ENCODE measurements at places on chromosomes 13 and 19.
A peak's percentile ranks its signal among the peaks of the same experiment; 100 is the strongest.

DNA sequence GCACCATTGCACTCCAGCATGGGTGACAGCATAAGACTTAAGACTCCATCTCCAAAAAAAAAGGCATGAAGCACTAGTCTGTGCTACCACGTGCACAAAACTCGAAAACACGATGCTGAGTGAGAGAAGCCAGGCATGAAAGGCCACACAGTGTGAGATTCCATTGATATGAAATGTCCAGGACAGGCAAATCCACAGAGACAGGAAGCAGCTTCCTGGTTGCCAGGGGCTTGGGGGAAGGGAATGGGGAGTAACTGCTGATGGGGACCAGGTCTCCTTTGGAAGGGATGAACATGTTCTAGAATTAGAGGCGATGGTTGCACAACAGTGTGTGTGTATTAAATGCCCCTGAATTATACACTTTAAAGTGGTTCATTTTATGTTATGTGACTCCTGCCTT lies 15.9 kb upstream of the JUND start:
- peaks cover 59% of the 10 kb centered on the region for H3K4me1 ChIP-seq
- H3K4me3 ChIP-seq: no peak overlapping the region
- no peak overlapping the region for H3K27ac ChIP-seq
- H3K27me3 ChIP-seq: no peaks in the 10 kb centered on the region
- no peaks in the 10 kb centered on the region for H3K36me3 ChIP-seq
- DNase-seq: no peak

DNA sequence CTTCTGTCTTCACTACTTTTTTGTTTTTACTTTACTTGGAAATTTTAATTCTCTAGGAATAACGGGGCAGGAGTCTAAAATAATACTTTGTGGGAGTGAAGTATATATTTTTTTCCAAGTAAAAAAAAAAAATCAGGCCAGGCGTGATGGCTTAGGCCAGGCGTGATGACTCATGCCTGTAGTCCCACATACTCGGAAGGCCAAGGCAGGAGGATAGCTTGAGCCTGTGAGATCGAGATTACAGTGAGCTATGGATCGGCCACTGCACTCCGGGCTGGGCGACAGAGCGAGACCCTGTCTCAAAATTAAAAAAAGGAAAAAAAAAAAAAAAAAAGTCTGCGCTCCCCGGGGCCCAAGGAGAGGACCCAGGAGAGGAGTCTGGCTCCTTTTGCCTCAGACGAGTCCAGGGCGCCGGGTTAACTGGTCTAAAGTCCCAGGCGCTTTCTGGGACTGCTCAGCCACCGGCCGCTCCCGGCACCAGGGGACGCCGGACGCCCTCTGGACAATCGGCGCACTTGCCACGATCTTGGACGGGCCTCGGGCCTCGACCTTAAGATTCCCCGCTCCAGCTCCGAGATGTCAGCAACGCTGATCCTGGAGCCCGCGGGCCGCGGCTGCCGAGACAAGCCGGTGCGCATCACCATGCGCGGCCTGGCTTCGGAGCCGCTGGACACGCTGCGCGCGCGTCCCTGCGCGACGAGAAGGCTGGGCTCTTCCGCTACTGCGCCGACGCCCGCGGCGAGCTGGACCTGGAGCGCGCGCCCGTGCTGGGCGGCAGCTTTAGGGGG lies 2.7 kb upstream of the ZFP82 start:
- H3K4me1 ChIP-seq: peaks cover 19% of the 10 kb centered on the region
- peak overlapping the region; percentile 34 for H3K4me3 ChIP-seq
- H3K36me3 ChIP-seq: peaks cover 39% of the 10 kb centered on the region
- H3K27me3 ChIP-seq: peaks cover 23% of the 10 kb centered on the region

- H3K27me3 ChIP-seq: no peaks in the 10 kb centered on the region
- peaks cover 6% of the 10 kb centered on the region for H3K4me1 ChIP-seq
- no peak for DNase-seq
- no peak overlapping the region for H3K27ac ChIP-seq
Measured at GRCh38 chr13:98845742-98846141, 93.3 kb upstream of the SLC15A1 start.

GRCh38 chr13:106701771-106702341 lies 133.9 kb upstream of the ARGLU1 start:
- H3K4me3 ChIP-seq: no peak overlapping the region
- H3K27ac ChIP-seq: no peak overlapping the region
- H3K36me3 ChIP-seq: no peaks in the 10 kb centered on the region

DNA sequence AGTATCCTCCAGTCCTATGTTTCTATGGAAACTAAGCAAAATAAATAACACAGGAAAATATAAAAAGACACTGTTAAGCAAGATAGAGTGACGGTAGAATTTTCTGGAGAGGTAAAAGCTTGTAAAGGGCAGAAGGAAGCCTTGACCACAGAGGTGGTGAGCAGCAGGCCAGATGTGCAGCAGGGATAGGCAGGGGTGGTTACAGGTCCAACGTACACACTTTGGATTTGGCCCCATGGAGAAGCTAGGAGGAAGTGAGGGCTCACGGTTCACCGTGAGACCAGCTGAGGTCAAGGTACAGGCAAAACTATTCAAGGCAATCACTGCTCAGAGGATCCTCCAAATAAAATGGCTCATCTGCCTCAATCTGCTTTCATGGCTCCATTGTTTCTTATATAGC lies 242.8 kb downstream of the B3GLCT start:
- H3K4me3 ChIP-seq: no peak overlapping the region
- DNase-seq: no peak
- H3K27ac ChIP-seq: no peak overlapping the region
- no peaks in the 10 kb centered on the region for H3K4me1 ChIP-seq
- peaks cover 27% of the 10 kb centered on the region for H3K27me3 ChIP-seq

GRCh38 chr13:99656844-99657381 lies 155.6 kb downstream of the TM9SF2 start:
- no peaks in the 10 kb centered on the region for H3K27me3 ChIP-seq
- H3K36me3 ChIP-seq: no peaks in the 10 kb centered on the region
- H3K27ac ChIP-seq: no peak overlapping the region
- peak overlapping the region; percentile 51 for H3K4me3 ChIP-seq
- peaks cover 42% of the 10 kb centered on the region for H3K4me1 ChIP-seq
- DNase-seq: peak; percentile 28

GRCh38 chr13:47350334-47351124 lies 453.7 kb upstream of the HTR2A start:
- H3K4me3 ChIP-seq: no peak overlapping the region
- no peak overlapping the region for H3K27ac ChIP-seq
- H3K27me3 ChIP-seq: no peaks in the 10 kb centered on the region
- H3K4me1 ChIP-seq: no peaks in the 10 kb centered on the region
- H3K36me3 ChIP-seq: no peaks in the 10 kb centered on the region

DNA sequence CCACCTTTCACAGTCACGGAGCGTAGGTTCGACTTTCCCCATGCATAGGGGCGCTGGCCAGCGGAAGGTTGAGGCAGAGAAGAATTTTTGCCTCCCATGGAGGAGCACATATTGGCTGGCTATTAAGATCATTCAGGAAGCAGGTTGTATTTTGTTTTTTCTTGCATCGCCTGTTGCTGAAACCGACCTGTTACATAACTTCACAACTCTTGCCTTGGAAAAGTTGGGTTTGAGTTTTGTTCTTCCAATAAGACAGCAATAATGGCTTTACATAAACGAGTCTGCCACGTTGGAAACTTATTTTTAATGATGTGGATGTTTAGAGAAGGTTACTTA lies 1.4 kb downstream of the UPF1 start:
- H3K4me3 ChIP-seq: peak overlapping the region; percentile 97
- peaks cover 47% of the 10 kb centered on the region for H3K4me1 ChIP-seq
- H3K36me3 ChIP-seq: peaks cover 45% of the 10 kb centered on the region
- DNase-seq: no peak

GRCh38 chr13:66354879-66355751 lies 875.0 kb downstream of the PCDH9 start:
- H3K4me3 ChIP-seq: no peak overlapping the region
- H3K27me3 ChIP-seq: no peaks in the 10 kb centered on the region
- no peaks in the 10 kb centered on the region for H3K36me3 ChIP-seq

- H3K4me1 ChIP-seq: no peaks in the 10 kb centered on the region
- H3K27me3 ChIP-seq: peaks cover 4% of the 10 kb centered on the region
- no peak for DNase-seq
- H3K36me3 ChIP-seq: peaks cover 1% of the 10 kb centered on the region
- no peak overlapping the region for H3K4me3 ChIP-seq
Measured at GRCh38 chr19:3914199-3914598, 18.7 kb upstream of the NMRK2 start.

GRCh38 chr13:61202042-61202441 lies 213.6 kb downstream of the PCDH20 start:
- H3K36me3 ChIP-seq: no peaks in the 10 kb centered on the region
- no peaks in the 10 kb centered on the region for H3K27me3 ChIP-seq
- H3K4me1 ChIP-seq: no peaks in the 10 kb centered on the region
- no peak for DNase-seq

DNA sequence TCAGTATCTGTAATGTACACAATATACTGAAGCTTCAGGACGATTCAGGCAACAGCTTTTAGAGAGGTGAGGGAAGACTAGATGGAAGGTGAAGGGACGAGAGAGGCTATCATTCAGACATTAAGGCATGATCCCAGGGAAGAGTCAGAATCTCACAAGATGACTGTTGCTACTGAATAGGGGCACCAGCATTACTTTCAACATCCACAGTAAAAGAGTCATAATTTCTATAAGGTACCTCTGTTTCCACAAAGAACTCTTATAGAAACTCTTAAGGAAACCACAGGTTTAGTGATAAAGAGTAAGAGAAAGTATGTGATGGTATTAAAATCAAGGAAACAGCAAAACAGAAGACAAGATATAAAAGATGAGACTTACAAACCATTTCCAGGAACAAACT lies 23.0 kb downstream of the LCP1 start:
- DNase-seq: no peak
- H3K27ac ChIP-seq: peak overlapping the region; percentile 94
- H3K4me3 ChIP-seq: peak overlapping the region; percentile 41

GRCh38 chr13:93193682-93194081 lies 32.9 kb upstream of the GPC6 start:
- H3K4me3 ChIP-seq: no peak overlapping the region
- no peak overlapping the region for H3K27ac ChIP-seq
- H3K36me3 ChIP-seq: no peaks in the 10 kb centered on the region
- no peaks in the 10 kb centered on the region for H3K4me1 ChIP-seq

DNA sequence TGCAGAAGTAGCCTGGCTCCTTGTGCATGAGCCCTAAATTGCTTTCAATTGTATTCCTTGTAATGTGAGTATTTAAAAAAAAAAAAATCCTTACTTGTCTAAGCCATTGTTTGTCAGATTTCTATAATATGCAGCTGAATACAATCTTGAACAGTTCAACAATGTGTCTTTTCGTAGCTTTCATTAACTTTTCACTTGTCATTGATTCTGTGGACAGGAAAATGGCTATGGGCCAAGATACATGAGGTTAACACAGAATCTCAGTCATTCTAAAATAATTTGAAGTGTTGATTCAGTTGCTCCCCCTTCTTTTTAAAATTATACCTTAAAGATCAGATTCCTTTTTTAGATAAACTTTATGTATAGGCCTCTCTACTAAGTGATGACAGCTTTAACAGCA lies 395.8 kb upstream of the KLF12 start:
- no peak overlapping the region for H3K27ac ChIP-seq
- H3K36me3 ChIP-seq: no peaks in the 10 kb centered on the region
- no peaks in the 10 kb centered on the region for H3K4me1 ChIP-seq
- no peak for DNase-seq

DNA sequence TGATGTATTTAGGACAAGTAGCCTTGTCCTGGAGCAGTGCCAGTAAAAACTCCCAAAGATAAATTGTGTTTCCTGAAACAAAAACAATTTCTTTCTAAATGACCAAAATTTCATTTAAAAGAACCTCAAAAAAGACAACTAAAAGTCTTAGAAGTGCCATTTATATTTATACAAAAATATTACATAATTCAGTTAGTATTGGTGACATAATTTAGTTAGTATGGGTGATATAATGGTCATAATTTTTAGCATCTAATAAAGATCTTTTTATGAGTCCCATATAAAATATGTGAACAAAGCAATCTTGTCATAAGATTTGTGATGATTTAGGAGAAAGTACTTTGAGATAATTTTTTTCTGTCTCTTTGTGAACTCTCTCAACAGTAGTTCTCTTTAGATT lies 76.0 kb downstream of the ELF1 start:
- peaks cover 48% of the 10 kb centered on the region for H3K36me3 ChIP-seq
- H3K4me1 ChIP-seq: peaks cover 27% of the 10 kb centered on the region
- no peak overlapping the region for H3K4me3 ChIP-seq

DNA sequence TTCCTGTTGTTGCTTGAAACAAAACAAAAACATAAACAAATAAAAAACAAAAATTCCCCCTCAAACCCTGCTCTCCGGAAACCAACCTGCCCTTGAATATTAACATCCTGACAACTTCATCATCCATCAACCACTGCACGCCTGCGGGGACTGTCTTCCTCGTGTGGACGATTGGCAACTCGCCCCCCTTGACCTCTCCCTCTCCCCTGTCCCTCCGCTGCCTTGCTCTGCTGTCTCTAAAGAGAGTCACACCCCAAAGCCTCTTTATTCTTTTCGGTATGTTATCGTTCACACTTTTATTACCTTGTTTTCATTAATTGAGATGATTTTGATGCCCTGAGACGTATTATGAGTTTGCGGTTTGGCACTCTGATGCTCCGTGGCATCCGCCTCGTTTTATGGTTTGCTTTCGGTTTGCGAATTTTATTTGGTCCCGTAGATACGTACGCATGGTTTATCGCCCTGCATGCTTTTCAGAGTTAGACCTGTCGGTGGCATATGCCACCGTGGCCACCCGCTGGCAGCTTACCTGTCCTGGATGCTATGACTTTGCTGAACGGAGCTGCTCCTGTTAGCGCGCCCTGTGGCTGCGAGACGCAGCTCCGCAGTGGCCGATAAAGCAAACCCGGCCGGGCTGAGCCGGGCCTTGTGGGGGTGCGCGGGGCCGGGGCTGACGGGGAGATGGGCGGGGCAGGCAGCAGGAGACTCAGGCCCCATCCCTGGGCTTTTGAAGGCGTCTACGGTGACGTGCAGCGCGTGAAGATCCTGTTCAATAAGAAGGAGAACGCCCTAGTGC lies 10.6 kb downstream of the PTBP1 start:
- no peak for DNase-seq
- no peak overlapping the region for H3K4me3 ChIP-seq
- H3K36me3 ChIP-seq: peaks cover 51% of the 10 kb centered on the region
- peaks cover 2% of the 10 kb centered on the region for H3K4me1 ChIP-seq
- H3K27me3 ChIP-seq: no peaks in the 10 kb centered on the region

DNA sequence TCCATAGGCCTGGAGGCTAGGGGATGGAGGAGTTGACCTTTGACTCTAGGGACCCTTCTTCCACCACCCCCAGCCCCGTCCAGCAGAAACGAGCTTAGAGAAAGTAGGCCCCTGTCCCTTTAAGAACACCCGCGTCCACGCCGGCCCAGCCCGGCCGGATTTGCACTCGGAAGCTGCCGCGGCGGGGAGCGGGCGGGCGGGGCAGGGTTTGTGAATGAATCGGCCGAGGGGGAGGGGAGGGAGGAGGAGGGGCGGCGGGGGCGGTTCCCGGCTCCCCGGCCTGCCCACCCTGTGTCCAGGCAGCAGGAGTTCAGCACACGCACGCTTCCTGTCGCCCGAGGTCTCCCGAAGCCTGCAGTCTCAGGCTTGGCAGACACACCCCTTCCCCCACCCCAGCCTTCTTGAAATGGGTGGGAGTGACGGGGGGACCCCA lies 1.5 kb downstream of the UNC13A start:
- no peak overlapping the region for H3K4me3 ChIP-seq
- no peaks in the 10 kb centered on the region for H3K36me3 ChIP-seq
- no peak overlapping the region for H3K27ac ChIP-seq
- H3K4me1 ChIP-seq: peaks cover 15% of the 10 kb centered on the region
- no peak for DNase-seq
- peaks cover 58% of the 10 kb centered on the region for H3K27me3 ChIP-seq

GRCh38 chr19:48506138-48506733 lies 5.4 kb downstream of the LMTK3 start:
- no peak for DNase-seq
- no peak overlapping the region for H3K4me3 ChIP-seq
- peaks cover 17% of the 10 kb centered on the region for H3K4me1 ChIP-seq
- H3K36me3 ChIP-seq: no peaks in the 10 kb centered on the region
- no peak overlapping the region for H3K27ac ChIP-seq
- H3K27me3 ChIP-seq: no peaks in the 10 kb centered on the region

Measured in activated naive CD4-positive, alpha-beta T cell treated with anti-CD3 and anti-CD28 coated beads for 36 hours (primary cell).